ENCODE measurements at places on chromosomes 13 and 19. TPM values are rescaled to one million over a fixed set of nuclear protein-coding genes. Genes with fewer than 3 reads are reported as not detected.

DNA sequence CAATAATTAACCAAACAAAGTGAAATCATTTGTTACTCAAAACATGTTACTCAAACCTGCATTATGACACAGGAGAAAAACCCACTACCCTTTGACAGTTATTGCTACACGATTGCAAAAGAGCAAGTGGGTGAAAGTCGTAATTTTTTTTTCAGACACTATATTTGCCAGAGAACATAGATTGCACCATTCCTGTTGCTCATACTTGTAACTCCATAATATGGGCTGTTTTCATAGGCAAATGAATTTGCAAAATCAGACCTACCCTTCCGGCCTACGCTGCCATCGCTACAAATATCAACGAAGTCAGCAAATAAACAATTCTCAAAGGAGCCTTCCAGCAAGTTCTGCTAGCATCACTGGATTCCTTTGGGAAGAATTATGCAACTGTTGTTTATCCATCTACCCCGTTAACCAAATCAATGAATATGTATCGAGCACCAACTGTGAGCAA lies 396.5 kb downstream of the IRS2 start:
- peak; percentile 21 for DNase-seq

DNA sequence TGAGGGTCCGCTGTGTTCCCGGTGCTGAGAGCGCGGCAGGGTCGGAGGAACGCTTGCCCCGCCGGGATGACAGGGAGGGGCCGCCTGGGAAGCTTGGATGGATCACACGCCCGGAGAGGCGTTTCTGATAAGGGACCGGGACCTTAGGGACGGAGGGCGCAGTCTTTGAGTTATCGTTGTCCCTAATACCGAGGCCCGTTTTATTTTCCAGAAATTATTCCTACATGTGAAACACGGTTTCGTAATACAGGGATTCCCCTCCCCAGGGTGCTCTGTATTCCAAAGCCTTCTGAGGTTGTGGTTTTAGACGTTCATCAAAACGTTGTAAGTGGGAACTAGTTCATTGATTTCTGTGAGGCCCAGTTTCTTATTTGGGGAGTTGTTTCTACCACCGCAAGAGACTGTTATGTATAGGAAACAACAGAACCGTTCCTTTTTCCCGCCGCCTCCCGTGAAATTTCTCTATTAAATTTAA lies 752 bp downstream of the PDCD5 start:
- DNase-seq: peak; percentile 73

DNA sequence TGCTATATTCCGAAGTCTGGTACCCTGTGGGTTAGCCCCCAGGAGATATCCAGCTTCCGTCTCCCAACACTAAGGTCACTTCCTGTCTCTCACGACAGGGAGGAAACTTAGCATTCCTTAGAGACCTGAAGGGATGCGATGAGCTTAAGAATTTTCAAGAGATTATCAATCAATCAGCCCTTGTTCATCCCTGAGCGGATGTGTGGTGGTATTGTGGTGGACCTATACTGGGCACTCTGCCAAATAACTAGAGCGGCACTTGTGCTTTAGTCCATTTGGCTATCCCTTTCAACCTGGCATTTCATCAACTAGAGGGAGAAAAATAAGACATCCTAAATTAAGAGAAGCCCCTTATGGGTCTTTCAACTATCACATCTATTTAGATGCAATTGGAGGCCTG lies 30.9 kb upstream of the ZNF562 start:
- no peak for DNase-seq

- no peak for DNase-seq
Observed at GRCh38 chr19:46100344-46100743, 24.1 kb downstream of the IGFL3 start.

- no peak for DNase-seq
Observed at GRCh38 chr13:43911871-43912270, 32.2 kb downstream of the LACC1 start.

DNA sequence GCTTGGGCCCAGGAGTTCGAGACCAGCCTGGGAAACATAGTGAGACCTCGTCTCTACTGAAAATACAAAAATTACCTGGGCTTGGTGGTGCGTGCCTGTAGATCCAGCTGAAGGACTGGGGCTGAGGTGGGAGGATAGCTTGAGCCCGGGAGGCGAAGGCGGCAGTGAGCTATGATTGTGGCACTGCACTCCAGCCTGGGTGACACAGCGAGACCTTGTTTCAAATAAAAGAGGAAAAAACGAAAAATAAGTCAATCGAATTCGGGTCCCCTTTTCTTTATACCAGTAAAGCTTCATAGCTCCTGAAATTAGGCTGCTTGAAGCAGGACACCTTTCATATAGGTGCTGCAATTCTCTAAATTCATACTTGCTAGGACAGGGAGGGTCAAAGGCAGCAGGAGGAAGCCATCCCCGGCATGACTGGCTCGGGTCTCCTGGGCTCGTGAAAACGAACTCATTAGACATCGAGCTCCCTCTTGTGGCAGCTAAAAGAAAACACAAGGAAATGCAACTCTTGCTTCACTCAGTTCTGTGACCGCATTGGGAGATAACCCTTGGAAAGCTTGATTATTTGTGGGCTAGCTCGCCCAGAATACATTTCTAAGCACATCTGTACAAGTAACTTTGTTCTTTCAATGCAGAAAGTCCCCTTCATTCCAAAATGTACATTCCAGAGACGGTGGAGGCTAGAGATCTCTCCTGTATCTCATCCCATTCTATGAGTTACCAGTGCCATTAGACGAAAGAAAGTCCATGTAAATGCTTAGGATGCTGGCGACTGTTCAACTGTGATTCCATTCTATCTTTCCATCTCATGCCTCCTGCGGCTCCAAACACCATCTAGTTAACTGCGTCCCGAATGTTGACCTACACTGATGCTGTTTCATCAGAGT lies 16.8 kb downstream of the FPR2 start:
- DNase-seq: peak; percentile 68

The ZNF587B gene
- polyA plus RNA-seq: 6.6 TPM

The CTU1 gene
- polyA plus RNA-seq: 4.3 TPM

The ZNF490 gene
- 2.2 TPM for polyA plus RNA-seq

The C5AR1 gene
- 0.03 TPM for polyA plus RNA-seq

Data from mammary epithelial cell (primary cell).